ENCODE measurements at places on chromosomes 11 and 22.
A peak's percentile ranks its signal among the peaks of the same experiment; 100 is the strongest.

DNA sequence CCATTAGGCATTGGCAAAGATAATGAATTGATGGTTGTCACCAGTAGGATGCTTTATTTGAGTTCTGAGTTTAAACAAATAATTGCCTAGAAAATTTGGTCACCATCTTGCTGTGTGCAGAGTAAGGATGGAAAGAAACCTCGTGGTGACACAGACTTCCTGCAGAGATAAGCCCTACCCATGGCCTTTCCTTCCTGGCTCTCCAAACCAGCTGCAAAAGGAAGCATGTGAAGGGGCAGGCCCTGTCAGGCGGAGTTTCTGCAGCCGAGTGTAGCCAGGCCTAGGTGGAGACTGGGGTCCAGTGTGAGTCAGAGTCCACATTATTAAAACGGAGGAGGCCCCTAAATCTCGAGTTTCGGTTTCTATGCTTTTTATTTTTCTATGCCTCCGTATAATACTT lies 83.1 kb upstream of the ADSL start:
- no peak for DNase-seq

GRCh38 chr11:128187377-128187776 lies 400.0 kb downstream of the ETS1 start:
- no peak for DNase-seq

GRCh38 chr22:17303840-17304779 lies 65.2 kb upstream of the CECR2 start:
- peak; percentile 19 for DNase-seq

GRCh38 chr22:42719656-42720262 lies 911 bp downstream of the A4GALT start:
- DNase-seq, result no peak

- no peak for DNase-seq
Measured at GRCh38 chr11:33185756-33186155, 24.5 kb upstream of the CSTF3 start.

DNA sequence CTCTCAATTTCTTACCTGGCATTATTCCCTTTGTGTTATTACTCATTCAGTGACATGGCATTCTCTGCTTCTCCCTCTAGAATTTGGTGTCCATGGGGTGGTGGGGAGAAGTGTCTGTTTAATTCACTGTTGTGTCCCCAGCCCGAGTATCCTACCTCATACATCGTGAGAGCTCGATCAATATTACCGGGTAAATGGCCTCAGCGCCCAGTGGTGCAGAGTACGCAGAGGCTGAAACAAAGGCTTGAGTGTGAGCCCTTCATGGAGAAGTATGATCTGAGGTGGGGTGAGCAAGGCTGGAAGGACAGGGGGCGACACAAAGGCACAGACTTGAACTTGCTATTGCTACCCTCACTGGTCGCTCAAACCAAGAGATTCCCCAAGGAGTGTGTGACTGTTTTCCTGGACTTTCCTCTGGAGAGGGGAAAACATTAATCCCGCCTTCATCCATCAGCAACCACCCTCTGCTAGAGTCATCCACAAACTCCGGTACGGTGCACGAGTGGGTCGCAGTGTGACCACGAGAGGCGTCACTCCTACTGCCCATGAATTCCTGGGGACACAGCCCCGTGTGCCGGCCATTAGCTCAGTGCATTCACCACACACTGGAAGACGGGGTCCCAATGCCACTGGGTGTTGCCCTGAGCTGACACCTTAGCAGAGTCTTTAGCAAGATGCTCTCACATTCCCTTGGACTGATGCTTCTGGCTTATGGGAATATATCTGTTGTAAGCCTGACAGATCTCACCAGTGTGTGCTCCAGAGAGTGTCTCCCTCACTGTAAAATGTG lies 35.0 kb upstream of the CCND1 start:
- no peak for DNase-seq

GRCh38 chr22:18110194-18110953 lies at the start of gene TUBA8:
Gene TUBA8 (plus strand): TSS chr22:18110809. CDS start chr22:18110866, 57 bp downstream.
- no peak for DNase-seq

GRCh38 chr11:86793307-86793706 lies 7.0 kb upstream of the PRSS23 start:
- DNase-seq, result no peak

GRCh38 chr11:4539603-4540219 lies 5.3 kb upstream of the OR52M1 start:
- DNase-seq, result peak; percentile 15

DNA sequence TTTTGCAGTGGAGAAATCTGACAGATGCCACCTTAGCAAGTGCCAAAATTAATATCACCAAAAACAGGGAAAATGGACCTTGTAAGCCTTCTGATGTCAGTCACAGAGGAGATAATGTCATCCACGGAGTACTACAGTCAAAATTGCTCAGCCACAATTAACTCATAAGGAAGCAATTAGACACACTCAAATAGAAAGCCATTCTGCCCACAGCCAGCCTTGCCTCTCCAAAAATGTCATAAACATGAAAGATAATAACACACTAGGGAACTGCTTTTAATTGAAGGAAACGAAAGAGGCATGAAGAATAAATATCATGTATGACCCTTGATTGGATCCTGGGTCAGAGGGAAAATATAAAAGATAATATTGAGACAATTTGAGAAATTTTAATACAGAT lies 505.6 kb upstream of the API5 start:
- no peak for DNase-seq

DNA sequence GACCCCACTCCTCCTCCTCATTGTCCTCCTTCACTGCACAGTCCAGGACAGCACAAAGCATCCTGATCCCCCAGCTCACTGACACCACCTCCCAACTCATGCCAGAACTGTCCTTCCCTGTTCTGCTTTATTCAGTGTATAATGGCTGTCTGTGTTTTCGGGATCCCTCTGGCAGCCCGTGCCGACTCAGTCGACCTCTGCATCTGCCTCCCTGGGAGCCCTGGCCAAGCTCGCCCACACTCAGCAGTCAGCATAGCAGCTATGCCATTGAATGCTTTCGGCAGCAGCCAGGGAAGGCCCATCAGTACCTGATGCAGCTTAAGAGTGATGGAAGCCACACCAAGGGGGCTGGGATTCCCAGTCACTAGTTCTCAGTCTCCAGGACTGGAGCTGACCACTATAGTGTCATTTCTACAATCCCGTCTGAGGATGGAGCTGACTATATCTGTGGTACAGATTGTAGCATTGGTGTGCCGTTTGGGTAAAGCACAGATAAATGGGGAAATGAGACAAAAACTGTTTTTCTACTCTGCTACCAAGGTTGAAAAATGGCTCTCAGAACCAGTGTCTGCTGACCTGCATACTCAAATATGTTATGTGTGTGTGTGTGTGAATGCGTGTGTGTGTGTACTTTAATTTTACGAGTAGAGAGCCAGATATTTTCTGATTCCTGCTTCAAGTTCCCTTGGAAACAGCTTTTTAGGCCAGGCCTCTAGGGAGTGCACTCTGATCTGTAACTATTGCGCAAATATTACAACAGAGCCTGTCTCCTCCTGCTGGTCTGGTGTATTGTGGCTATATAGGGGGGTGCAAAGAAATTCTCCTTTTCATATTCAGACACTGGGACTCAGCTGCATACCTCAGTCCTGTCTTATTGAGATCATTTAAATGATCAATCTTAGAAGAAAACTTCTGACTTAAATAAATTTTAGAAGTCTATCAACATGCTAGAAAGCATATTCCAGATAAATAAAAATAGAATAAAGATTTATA lies 78.8 kb upstream of the TOP3B start:
- DNase-seq, result no peak

DNA sequence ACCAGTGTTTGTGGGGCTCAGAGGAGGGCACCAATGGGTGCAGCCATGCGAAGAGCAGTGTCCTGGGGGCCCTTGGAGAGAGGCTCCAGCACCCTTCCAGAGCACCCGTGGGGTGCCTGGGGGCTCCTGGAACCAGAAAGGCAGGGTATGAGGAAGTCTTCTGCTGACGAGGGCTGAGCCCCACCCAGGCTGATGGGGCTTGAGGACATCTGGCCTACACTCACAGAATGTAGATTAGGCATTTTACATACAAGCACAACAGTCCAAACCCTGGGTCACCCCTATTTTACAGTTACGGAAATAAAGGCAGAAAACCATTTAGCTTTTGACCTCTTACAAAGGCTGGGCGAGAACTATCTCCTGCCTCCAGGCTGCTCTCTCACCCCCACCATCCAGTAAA lies 47.6 kb downstream of the ADAMTS8 start:
- DNase-seq, result no peak

- DNase-seq, result no peak
Measured at GRCh38 chr22:24339452-24339747, 68.8 kb downstream of the SPECC1L start.

DNA sequence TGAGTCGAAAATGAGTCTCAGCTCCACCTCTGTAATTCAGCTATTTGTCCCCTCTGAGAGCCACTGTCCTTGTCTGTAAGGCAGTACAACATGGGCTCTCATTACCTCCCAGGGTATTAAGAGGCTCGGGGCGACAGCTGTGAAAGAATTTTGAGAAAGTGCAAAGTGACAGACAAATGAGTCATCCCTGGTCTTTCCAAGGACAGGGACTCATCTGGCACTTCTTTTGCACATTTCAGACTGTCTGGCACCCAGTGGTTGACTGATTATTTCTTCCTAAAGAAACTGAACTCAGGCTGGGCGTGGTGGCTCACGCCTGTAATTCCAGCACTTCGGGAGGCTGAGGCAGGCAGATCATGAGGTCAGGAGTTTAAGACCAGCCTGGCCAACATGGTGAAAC lies 62.1 kb upstream of the ARFGAP3 start:
- DNase-seq, result no peak

GRCh38 chr11:93545566-93545965 lies 2.4 kb upstream of the SMCO4 start:
- no peak for DNase-seq

DNA sequence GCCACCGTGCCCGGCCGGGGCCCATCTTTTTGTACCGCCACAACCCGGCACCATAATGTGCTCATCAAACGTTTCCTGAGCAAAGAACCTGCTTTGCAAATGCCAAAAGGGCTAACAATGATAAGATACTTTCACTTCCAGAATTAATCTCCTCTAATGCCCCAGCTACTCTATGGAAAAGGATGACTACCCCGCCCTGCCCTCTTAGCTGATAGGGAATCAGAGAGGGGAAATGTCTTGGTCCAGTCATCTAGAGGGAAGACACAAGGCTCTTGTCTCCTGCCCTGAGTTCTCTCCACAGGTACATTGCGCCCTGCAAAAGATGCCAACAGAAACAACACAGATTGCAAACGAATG lies 586 bp downstream of the TTLL1 start:
- no peak for DNase-seq

DNA sequence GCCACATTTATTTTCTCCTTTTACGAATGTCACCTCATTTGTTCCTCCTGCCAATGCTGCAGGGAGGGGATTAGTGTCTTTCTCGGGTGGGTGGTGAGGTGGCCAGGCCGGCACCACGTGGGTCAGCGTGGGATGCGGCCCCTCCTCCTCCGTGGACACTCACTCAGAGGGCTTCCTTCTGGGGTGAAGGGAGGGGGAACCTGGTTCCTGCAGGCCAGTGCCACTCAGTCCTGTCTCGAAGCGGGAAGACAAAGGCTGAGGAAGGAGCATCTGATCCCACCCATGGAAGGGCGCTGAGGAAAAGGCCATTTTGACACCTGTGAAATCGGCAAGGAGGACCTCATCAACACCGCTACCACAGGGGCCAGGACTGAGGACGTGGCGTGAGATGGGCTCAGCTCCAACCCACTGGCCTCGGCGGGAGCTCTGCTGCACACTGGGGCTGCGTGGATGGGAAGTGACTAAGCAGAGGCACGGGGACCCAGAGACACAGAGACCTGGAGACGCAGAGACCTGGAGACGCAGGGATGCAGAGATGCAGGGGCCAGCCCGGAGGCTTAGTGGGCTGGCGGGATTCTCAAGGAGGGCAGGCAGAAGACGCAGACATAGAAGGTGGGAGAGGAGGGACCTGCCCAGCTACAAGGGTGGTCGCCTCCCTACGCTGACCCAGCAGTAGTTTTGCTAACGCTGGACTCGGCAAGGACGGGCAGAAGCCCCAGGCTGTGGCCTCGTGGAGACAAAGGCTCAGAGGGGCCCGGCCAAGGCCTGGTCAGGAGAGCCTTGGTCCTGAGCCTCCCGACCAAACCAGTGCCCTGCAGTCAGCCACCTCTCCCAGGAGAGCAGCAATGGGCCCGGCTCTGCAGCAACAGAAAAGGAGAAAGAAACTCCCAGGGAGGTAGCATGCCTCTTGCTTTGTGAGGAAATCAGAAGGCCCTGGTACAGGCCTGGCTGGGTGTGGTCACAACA lies 1071.2 kb downstream of the BRD1 start:
- DNase-seq, result no peak

GRCh38 chr11:107566569-107566968 lies 1.0 kb upstream of the ALKBH8 start:
- no peak for DNase-seq

DNA sequence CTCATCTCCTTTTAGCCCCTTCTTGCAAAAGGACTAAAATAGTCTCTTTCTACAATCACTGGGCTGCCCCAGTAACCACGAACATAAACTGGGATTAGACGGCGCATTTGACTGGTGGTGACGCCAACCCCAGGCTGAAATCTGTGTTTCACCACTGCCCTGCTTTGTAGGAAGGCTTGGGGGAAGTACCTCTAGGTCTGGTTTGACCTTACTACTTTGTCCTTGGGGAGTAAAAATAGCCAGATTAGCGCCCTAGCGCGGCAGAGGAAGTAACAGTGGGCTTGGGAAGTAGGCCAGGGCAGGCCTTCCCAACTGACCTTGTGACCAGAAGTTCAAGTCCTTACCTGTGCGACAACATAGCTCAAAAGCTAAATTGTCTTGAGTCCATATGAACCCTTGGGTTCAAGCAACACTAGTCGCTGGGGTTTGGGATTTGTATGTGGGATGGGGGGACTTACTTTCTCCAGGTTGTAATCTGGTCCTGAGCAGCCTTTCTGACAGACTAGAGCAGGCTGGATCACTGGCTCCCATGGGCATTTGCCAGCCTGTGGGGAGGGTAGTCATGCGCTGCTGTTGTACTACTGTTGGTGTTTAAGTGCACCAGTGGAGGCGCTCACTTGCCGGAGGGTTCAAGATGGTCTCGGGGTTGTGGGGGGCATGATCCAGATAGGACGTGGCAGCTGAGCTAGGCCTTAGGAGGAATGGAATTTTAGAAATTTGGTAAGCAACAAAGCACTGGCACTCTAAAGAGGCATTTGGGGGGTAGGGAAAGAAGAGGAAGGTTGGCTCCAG lies 953 bp upstream of the PACS1 start:
- no peak for DNase-seq

- no peak for DNase-seq
Measured at GRCh38 chr11:69400771-69401590, 80.5 kb upstream of the LINC01488 start.

- no peak for DNase-seq
Measured at GRCh38 chr11:114562166-114562916, 2.7 kb upstream of the NXPE1 start.

DNA sequence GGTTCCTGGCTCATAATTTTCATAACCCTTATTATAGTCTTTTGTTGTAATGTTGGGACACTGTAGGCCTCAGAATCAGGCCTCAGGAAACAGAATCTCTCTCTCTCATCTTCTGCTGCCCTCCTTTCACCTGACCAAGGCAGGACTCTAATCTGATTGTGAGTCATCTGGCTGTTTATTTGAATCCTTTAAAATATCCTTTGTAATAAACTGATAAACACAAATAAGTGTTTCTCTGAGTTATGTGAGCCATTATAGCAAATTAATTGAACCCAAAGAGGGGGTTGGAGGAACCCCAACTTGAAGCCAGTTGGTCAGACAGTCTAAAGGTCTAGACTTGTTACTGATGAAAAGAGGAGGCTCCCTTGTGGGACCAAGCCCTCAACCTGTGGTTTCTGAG lies 30.6 kb downstream of the ACER3 start:
- DNase-seq, result no peak

All from stimulated activated CD8-positive, alpha-beta memory T cell treated with anti-CD3 and anti-CD28 coated beads, Interleukin-2, amount 100 ng/mL, for 48 hours (primary cell).